Head of caudate nucleus (tissue), 42 donors: ENCODE measurements at places on chromosomes 1 and 21.
A peak's percentile ranks its signal among the peaks of the same experiment; 100 is the strongest.

- no peak for DNase-seq
Measured at GRCh38 chr1:59366346-59366745, 69.5 kb downstream of the FGGY start.

DNA sequence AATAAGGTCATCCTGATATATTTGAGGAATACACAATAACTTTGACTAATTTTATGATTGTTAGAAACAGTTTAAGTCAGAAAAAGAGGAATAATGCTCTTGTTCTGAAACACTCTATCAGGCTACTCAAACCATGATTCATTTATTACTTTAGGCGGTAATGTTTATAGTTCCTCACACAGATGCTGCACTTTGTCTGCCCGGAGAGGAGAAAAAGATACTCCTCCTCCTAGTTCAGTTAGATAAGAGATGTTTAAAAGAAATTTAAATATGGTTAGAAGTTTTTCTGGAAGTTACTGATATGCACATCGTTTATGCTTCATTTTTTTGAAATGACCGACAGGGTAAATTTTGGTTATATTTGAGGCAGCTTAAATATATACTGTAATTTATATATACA is 103.0 kb downstream of the ZMYM4 start:
- no peak for DNase-seq

GRCh38 chr1:229342656-229343569 is at the start of gene CCSAP:
Gene CCSAP (minus strand): TSS chr1:229343047. CDS start chr1:229342465, 582 bp downstream.
- DNase-seq: peak; percentile 78

DNA sequence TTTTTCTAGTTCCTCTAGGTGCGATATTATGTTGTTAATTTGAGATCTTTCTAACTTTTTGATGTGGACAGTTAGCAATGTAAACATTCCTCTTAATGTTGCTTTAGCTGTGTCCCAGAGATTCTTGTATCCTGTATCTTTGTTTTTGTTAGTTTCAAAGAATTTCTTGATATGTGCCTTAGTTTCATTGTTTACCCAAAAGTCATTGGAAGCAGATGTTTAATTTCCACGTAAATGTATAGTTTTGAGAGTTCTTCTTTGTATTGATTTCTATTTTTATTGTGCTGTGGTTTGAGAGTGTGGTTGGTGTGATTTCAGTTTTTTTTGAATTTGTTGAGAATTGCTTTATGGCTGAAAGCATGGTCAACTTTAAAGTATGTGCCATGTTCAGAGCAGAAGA is 319.4 kb downstream of the PTBP2 start:
- DNase-seq: no peak

DNA sequence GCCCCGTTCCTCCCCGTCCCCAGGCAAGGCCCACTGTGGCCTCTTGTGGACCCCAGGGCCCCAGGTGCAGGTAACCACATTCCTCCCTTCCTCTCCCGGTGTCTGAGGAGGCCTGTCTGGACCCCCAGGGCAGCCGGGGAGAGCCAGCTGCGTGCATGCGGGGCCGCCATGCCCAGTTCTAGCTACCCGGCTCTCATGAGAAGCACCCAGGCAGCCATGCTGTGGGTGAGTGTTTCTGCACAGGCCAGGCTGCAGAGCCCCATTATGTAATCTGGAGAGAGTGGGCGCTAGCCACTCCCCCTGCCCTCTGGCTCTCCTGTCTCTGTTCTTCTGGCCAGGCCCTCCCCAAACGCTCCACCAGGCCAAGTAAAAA is 18.4 kb upstream of the PLEKHG5 start:
- DNase-seq: no peak

- no peak for DNase-seq
Measured at GRCh38 chr1:156435545-156436140, 64.9 kb downstream of the MEF2D start.

DNA sequence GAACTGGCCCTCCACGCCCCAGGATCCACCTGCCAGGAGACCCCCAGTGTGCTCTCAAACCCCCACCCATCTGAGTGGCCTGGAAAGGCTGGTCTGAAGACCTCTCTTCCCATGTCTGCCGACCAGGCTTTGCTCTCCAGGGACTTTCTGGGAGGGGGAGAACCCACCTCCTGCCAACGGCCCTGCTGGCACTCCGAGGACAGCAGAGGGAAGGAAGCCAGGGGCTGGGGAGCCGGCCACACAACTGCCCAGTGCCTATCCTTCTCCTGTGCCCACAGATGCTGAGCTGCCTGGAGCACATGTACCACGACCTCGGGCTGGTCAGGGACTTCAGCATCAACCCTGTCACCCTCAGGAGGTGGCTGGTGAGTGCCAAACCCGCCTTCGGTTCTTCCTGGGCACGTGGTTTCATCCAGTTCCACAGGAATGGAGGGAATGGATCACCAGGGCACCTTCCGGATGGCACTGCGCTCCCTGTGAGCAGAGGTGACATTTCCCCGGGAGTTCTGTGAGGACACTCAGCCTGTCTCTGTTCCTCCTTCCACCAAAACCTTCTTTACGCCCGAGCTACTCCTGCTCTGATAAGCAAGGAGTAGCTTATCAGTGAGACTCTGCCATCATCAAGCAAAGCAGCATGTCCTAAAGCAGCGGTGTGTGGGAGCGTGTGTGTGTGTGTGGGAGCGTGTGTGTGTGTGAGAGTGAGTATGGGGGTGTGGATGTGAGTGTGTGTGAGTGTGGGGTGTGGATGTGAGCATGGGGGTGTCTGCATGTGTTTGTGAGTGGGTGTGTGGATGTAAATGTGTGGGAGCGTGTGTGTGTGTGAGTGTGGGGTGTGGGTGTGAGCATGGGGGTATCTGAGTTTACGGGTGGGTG is 105.5 kb downstream of the PDE9A start:
- DNase-seq: no peak

DNA sequence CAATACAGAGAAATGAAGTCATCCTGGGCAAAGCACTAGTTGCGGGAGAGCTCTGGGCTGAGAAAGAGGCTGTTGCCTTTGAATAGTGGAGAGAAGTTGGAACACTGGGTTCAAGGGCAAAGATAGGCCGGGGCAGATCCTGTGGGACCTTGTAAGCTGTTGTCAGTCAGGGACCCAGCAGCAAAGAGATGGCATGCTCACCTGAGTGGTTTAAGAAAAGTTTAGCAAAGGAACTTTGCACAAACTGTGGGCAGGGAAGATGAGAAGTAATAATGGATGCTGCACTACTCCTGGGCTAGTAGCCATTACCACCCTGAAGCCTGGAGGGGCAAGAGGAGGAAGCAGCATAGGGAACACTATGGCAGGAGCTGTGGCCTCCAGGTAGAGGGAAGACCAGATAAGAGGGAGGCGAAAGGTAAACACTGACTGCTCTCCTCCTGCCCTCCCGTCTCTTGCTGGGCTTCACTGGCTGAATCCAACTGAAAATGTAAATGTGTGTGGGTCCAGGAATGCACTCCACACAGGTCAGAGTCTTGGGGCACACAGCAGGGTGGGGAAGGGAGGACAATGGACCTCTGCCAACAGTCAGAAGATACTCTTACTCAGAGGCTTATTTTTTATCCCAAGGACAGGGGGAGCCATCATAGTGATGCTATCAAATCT is 129.2 kb downstream of the PLPP3 start:
- no peak for DNase-seq

GRCh38 chr21:20968391-20968790 is 29.8 kb upstream of the NCAM2 start:
- DNase-seq: peak; percentile 33

DNA sequence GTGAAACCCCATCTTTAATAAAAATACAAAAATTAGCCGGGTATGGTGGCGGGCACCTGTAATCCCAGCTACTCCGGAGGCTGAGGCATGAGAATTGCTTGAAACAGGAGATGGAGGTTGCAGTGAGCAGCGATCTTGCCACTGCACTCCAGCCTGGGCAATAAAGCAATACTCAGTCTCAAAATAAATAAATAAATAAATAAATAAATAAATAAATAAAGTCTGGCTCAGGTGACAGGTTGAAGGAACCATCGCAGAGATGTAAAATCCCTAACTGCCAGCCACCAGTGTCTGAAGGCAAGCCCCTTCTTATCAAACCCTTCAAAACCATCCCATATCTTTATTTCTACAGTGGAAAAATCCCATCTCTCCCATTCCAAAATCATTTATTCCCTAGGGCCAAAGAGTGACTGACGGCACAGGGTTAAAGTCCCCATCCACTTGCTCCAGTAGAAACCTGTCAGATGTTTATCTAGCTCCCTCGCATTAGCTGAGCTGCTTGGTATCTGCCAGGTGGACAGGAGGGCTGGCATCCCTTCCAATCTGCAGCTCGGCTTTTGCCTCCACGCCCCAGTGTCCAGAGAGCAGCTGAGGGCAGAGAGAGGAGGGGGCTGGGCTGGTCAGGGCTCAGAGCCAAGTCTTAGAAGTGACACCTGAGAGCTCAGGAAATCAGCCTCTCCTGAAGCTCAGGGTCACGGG is 5.0 kb downstream of the CSRP1 start:
- no peak for DNase-seq

DNA sequence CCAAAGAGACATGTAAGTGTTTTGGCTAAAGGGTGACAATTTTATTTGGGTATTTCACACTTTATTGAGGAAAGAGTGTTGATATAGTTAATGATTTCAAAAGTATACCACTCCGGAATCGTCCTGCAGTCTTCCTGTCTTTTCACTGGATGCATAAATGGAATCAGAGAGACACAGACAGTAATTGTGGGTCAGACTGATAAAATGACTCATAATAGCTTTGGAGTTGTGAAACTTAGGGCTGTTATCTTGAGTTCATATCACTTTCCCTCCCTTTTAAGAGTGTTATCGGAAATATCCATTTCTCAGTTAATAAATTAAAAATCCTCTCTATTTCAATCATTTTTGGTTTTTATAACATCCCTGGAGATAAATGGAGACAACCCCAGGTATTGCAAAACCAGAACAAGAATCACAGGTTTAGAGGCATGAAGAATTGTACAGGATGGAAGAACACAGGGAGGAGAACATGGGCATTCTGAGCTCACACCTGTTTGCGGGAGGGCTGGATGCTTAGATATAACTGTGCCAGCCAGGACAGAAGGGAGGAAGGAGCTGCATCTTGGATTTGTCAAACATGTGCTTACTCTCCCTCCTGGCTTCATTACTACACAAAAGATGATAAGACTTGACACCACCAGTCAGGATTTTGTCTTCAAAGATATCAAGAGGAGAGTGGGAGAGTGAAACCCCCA is 185.4 kb downstream of the LMO4 start:
- DNase-seq: no peak

GRCh38 chr1:22416555-22417454 is 34.8 kb upstream of the ZBTB40 start:
- DNase-seq: peak; percentile 86

- no peak for DNase-seq
Measured at GRCh38 chr1:207841901-207842300, 69.0 kb downstream of the CD34 start.

DNA sequence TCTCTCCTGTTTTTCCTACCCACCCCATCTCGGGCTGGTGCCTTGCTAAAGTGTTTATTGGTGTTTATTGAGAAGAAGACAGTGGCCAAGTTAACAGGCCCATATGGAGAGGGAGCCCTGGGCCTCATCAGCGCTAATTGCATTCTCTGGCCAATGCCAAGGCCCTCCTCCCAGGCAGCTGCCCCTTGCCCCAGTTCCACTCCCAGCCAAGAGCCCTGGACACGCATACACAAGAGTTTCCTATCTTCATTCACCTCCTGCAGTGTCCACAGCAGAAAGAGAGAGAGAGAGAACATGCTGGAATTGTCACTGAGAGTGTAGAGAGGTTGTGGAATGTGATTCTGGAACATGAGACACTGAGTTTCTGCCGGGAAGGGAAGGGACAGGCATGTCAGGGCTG is 25.4 kb upstream of the VWA5B1 start:
- DNase-seq: peak; percentile 9

DNA sequence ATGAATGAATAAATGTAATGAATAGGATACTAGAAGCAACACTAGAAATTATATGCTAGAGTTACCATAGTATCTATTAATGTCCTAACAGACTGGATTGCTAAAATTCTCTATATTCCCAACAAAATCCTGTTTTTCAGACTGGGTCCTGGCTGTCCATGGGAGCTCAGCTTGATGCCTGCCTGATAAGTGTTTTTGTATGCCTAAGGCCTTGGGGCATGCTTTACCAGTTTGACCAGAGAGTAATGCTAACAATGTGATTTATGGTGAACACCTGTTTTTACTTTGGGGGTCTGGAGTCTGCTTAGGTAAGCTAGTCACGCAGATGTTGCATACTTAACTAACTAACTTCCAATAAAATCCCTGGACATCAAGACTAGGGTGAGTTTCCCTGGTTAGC is 318.8 kb upstream of the DEPDC1 start:
- no peak for DNase-seq

GRCh38 chr1:46083579-46083978 is 48.9 kb downstream of the PIK3R3 start:
- no peak for DNase-seq

GRCh38 chr1:209878964-209879363 is 51.2 kb downstream of the UTP25 start:
- no peak for DNase-seq

GRCh38 chr1:241939798-241940197 is 17.8 kb upstream of the BECN2 start:
- DNase-seq: no peak

GRCh38 chr1:215543191-215543606 is 23.9 kb upstream of the KCTD3 start:
- DNase-seq: no peak

GRCh38 chr1:174167265-174167803 is 8.0 kb downstream of the RABGAP1L start:
- no peak for DNase-seq

DNA sequence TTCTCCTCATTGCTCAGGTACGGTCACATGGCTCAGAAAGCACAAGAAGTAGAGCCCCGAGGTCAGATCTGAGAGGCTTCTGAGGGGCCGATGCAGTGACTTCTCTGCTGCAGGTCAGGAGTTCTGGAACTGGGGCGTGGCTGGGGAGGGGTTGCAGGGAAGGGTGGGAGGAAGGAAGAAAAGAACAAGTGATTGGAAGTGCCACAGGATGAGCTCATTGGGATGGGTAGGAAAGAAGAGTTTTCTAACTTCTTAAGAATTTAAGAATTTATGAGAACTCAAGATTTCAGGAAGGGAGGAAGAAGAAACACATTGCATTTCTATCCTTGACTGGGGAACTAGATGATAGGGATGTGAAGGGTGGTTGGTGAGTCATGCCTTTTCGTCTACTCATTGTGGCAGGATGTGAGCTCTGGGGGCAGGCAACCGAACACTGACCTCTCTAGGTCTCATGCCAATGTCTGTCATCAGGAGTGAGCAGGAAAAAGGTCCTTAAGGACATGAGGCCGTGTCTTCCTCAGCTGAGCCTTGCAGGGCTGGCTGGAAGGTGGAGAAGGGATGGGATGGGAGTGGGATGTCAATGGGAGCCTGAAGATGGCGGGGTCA is 497 bp downstream of the FCRLB start:
- no peak for DNase-seq

DNA sequence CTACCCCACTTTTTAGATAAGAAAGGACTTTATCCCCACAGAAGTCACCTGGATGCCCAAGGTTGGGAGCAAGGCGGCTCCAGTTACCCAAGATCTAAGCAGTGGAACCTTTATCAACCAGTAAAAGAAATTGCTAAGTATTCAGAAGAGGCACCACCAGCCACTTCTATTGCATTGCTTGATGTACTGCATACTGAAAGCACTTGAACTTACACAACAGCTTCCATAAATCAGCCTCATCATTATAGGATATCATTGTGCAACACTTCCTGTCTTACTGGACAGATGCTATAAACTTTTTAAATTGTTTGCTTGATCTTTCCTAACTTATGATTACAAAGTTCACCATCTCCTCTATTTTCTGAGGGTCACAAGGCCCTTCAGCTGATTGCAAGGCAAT is 642.7 kb upstream of the CXADR start:
- no peak for DNase-seq
